ENCODE measurements at places on chromosomes 11 and 22. TPM values are rescaled to one million over a fixed set of nuclear protein-coding genes. Genes with fewer than 3 reads are reported as not detected.
A peak's percentile ranks its signal among the peaks of the same experiment; 100 is the strongest.

SIRT3 gene
- total RNA-seq, result 6.2 TPM

YIF1A gene
- total RNA-seq, result 69.7 TPM

DNA sequence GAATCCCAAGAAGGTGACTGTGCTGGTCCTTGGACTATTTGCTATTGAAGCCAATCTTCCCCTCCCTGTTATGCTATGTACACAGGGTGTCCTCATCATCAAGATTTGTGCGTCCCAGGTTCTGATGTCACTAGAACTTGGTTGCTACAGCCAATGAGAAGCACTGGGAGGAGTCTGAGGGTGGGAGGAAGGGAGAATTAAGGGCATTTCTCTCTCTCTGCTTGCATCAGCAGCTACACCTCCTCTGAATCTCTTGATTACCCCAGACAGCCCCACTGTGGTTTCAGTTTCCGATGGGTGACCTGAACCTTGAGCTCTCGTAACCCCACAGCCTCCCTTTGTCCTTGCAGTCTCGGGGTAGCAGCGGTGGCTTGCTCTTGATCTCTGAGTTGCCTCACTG is 212.4 kb upstream of the SESN3 start:
- ATAC-seq, result peak; percentile 13

DNA sequence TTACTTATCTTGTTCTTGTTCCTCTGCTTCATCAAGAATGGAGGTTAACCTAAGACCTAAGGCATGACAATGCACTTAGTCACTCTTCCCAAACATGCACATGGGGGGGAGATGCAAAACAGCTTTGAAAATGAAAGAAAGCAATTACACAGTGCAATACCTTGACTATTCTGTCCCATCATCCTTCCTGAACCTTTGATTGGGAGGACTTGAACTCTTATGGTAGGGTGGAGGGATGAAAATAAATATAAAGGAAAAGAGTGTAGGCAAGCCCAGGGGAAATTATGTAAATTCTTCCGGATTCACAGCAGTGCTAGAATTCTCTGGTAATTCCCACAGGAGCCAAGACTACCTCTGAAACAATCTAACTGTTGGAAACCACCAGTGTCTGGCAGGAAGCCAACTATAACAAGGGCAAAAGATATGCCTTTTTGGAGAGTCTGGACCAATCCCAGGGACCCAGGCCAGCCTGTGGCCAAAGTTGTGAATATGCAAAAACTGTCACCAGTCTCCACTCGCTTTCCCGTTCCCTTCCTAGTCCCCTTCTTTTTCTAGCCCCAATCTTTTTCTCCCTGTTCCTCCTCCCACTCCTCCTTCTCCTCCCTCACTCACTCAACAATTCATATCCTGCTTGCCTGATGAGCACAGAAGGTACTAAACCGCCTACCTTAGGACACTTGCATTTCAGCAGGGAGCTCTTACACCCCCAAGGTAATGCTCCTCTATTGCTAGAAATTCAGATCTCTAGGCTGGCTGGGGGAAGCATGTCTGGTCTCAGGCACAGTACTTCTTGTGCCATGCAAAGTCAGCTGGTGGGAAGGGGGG is 2.5 kb upstream of the RCN1 start:
- ATAC-seq, result no peak

- peak; percentile 0 for ATAC-seq
Observed at GRCh38 chr11:72079819-72080325, 470 bp downstream of the NUMA1 start.

- no peak for ATAC-seq
Observed at GRCh38 chr11:22828373-22828772, 1.2 kb downstream of the SVIP start.

GRCh38 chr11:60791153-60791933 is 6.2 kb downstream of the MS4A10 start:
- ATAC-seq, result no peak

POTEH gene
- not detected for total RNA-seq

DNA sequence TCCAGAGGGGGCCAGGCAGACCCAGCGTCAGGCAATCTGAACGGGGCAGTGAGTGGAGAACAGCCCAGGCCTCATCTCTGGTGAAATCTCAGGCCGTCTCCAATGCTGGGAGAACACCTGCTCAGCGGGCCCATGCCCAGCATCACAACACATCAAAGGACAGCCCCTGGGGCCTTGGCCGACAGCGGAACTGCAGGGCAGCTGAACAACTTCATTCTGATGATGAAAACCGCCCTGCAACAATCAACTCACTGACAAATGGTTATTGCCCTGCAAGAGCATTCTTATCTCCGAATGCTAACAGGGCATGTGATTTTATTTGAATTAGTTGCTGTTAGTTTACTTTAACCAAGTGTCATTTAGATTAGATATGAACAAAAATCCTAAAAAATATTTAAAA is 14.6 kb downstream of the CELSR1 start:
- ATAC-seq, result no peak

PANX3 gene
- total RNA-seq, result not detected

- ATAC-seq, result no peak
Observed at GRCh38 chr11:57439786-57440185, 12.9 kb upstream of the SLC43A3 start.

- peak; percentile 89 for ATAC-seq
Observed at GRCh38 chr22:24076091-24076867, 65.2 kb downstream of the CABIN1 start.

CYP2D6 gene
- 1.1 TPM for total RNA-seq

SLC25A45 gene
- total RNA-seq, result 3.4 TPM

DNA sequence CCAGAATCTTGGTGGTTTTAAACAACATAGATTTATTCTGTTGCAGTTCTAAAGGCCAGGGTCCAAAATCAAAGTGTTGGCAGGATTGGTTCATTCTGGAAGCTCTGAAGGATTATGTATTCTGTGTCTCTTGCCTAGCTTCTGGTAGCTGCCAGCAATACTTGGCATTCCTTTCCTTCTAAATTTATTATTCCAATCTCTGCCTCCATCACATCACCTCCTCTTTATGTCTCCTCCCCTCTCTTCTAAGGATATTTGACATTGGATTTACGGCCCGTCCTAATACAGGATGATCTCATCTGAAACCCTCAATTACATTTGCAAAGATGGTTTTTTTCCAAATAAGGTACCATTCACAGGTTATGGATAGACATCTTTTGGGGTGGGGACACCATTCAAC is 186.5 kb downstream of the SBF2 start:
- no peak for ATAC-seq

- ATAC-seq, result peak; percentile 83
Observed at GRCh38 chr11:114036147-114036811, 23.2 kb upstream of the ZBTB16 start.

- no peak for ATAC-seq
Observed at GRCh38 chr22:41664490-41664889, 24.2 kb downstream of the SNU13 start.

RIMBP3C gene
- 0.04 TPM for total RNA-seq

DNA sequence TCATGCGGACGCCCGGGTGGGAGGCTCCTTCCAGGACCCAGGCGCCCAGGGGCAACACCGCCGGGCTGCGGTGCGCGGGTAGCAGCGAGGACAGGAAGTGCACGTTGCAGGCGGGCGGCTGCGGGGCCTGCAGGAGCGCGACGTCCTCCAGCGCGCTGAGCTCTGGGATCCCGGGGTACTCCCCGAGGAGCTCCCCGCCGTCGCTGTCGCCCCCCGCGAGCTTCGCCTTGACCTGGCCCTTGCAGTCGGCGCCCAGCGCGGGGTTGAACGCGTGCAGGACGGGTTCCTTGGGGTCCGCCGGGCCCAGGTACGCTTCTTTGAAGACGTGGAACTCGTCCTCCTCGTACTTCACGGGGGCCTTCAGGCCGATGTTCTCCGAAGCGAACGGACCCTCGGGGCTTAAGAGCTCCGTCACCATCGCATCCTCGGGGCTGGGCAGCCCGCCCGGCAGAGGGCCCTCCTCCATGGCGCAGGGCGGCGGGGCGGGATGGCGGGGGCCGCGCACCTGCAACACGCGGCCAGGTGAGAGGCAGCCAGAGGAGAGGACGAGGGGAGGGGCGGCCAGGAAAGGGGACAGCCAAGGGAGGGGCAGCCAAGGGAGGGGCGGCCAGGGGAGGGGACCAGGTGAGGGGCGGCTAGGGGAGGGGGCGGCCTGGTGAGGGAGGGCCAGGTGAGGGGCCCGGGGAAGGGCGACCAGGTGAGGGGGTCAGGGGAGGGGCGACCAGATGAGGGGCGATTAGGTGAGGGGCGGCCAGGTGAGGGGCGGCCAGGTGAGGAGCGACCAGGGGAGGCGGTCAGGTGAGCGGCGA is 921 bp downstream of the TESMIN start:
- no peak for ATAC-seq

All from esophagus mucosa (tissue), 1 donor.